Mesenteric fat pad (tissue), 1 donor: ENCODE measurements at places on chromosomes 13 and 19. TPM values are rescaled to one million over a fixed set of nuclear protein-coding genes. Genes with fewer than 3 reads are reported as not detected.

The SOX1 gene
- not detected for total RNA-seq

DNA sequence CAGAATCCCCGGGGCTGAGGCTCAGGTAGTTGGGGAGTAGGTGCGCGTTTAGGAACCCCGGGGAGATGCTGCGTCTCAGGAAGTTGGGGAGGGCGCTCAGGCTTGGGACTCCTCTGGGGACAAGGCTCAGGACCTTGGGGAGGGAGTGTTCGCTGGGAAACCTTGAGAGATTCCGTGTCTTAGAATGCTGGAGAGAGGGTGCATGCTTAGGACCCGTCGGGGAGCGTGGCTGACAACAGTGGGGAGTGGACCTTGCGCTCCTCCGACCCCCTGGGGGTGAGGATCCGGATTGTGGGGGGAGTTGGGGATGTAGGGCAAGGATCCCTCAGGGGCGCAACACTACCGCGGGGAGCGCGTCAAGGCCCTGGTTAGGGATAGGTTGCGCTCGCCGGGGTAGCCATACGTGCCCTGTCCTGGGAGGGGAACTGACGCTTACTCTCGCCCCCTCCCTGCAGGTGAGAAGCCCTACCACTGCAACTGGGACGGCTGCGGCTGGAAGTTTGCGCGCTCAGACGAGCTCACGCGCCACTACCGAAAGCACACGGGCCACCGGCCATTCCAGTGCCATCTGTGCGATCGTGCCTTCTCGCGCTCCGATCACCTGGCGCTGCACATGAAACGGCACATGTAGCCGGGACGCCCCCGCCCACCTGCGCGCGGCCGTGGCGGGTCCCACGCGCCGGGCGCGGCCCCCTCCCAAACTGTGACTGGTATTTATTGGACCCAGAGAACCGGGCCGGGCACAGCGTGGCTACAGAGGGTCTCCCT, 2.0 kb downstream of the KLF2 start:
- DNase-seq: no peak

- DNase-seq: no peak
Measured at GRCh38 chr13:44465318-44465717, 91.7 kb downstream of the SERP2 start.

The PSG4 gene
- not detected for total RNA-seq

GRCh38 chr19:51549533-51550324, 18.3 kb upstream of the SIGLEC6 start:
- DNase-seq: no peak

The SYNGR4 gene
- not detected for total RNA-seq

GRCh38 chr13:50866817-50867636, 23.5 kb upstream of the DLEU7 start:
- DNase-seq: no peak

- no peak for DNase-seq
Measured at GRCh38 chr13:30615866-30616541, 1.7 kb upstream of the USPL1 start.

DNA sequence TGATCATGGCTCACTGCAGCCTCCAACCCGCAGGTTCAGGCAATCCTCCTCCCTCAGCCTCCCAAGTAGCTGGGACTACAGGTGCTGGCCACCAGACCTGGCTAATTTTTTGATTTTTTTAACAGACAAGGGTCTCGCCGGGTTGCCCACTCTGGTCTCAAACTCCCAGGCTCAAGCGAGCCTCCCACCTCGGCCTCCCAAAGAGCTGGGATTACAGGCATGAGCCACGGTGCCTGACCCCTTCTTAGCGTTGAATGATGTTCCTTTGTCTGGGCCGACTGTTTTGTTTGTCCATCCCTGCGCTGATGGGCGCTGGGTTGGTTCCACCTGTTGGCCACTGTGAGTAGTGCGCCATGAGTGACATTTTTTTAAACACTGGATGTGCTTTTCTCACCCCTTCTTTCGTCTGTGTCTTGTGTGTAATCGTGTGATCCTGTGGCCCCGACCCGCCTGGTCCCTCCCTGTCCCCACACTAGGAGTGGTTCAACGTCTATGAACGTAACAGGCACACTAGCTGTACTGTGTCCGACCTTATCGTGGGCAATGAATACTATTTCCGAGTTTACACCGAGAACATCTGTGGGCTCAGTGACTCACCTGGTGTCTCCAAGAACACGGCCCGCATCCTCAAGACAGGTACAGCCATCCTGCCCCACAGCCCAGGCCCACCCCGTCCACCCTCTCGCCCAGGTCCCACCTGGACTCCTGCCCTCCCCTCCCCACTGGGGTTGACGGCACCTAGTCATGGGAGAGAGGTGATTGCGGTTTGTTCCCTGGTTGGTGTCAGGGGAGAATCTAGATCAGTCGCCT, 15.0 kb upstream of the EMC10 start:
- DNase-seq: no peak

The ZIC2 gene
- not detected for total RNA-seq

GRCh38 chr13:47158593-47158992, 261.7 kb upstream of the HTR2A start:
- DNase-seq: no peak

The TEKTIP1 gene
- total RNA-seq: 0.51 TPM

The CYP2S1 gene
- 2.2 TPM for total RNA-seq

GRCh38 chr19:17205237-17206140, 9.7 kb upstream of the USE1 start:
- DNase-seq: no peak
